ENCODE measurements at places on chromosomes 6 and 20. TPM values are rescaled to one million over a fixed set of nuclear protein-coding genes. Genes with fewer than 3 reads are reported as not detected.

MCCD1 gene
- not detected for total RNA-seq

SIRPB1 gene
- total RNA-seq, result not detected

LKAAEAR1 gene
- not detected for total RNA-seq

HEBP2 gene
- 60.5 TPM for total RNA-seq

RGS19 gene
- 14.5 TPM for total RNA-seq

DCDC2 gene
- 0.16 TPM for total RNA-seq

GSTA1 gene
- not detected for total RNA-seq

OPN5 gene
- total RNA-seq, result not detected

ANGPT4 gene
- total RNA-seq, result under 0.01 TPM

ARG1 gene
- total RNA-seq, result not detected

RIPPLY2 gene
- total RNA-seq, result 0.97 TPM

STMND1 gene
- 0.32 TPM for total RNA-seq

SIRPB2 gene
- total RNA-seq, result not detected

MYLK4 gene
- total RNA-seq, result 0.85 TPM

OR2H1 gene
- total RNA-seq, result not detected

UQCC2 gene
- total RNA-seq, result 13.4 TPM

IMPG1 gene
- total RNA-seq, result not detected

EPHA7 gene
- total RNA-seq, result 0.16 TPM

PI16 gene
- total RNA-seq, result 0.16 TPM

MLIP gene
- not detected for total RNA-seq

ZBTB46 gene
- total RNA-seq, result 0.81 TPM

IP6K3 gene
- total RNA-seq, result 0.32 TPM

PFDN6 gene
- 11.7 TPM for total RNA-seq

GZF1 gene
- total RNA-seq, result 14.6 TPM

DDR1 gene
- 13.8 TPM for total RNA-seq

CALHM6 gene
- 0.32 TPM for total RNA-seq

ANKRD6 gene
- 8.1 TPM for total RNA-seq

C4B gene
- 2.1 TPM for total RNA-seq

DTNBP1 gene
- 4.5 TPM for total RNA-seq

MUCL3 gene
- total RNA-seq, result not detected

HLA-DQA2 gene
- total RNA-seq, result not detected

HEY2 gene
- 2.3 TPM for total RNA-seq

ID4 gene
- total RNA-seq, result 11.1 TPM

FRK gene
- total RNA-seq, result 1.9 TPM

SUMO4 gene
- total RNA-seq, result 3.9 TPM

NKX2-2 gene
- not detected for total RNA-seq

HSPA12B gene
- total RNA-seq, result 0.65 TPM

TRAPPC3L gene
- total RNA-seq, result not detected

NOTCH4 gene
- 0.12 TPM for total RNA-seq

LINC00237 gene
- not detected for total RNA-seq

PSORS1C1 gene
- total RNA-seq, result 1.6 TPM

NRSN1 gene
- not detected for total RNA-seq

SALL4 gene
- total RNA-seq, result 0.16 TPM

RNASET2 gene
- 16.6 TPM for total RNA-seq

MPC1 gene
- 23.1 TPM for total RNA-seq

FAM217A gene
- not detected for total RNA-seq

HLA-DOB gene
- total RNA-seq, result 0.32 TPM

PLA2G7 gene
- total RNA-seq, result not detected
